ENCODE measurements at places on chromosomes 6 and 20.

GRCh38 chr6:155221086-155221485 lies 42.7 kb upstream of the CLDN20 start:
- DNase-seq: no peak

DNA sequence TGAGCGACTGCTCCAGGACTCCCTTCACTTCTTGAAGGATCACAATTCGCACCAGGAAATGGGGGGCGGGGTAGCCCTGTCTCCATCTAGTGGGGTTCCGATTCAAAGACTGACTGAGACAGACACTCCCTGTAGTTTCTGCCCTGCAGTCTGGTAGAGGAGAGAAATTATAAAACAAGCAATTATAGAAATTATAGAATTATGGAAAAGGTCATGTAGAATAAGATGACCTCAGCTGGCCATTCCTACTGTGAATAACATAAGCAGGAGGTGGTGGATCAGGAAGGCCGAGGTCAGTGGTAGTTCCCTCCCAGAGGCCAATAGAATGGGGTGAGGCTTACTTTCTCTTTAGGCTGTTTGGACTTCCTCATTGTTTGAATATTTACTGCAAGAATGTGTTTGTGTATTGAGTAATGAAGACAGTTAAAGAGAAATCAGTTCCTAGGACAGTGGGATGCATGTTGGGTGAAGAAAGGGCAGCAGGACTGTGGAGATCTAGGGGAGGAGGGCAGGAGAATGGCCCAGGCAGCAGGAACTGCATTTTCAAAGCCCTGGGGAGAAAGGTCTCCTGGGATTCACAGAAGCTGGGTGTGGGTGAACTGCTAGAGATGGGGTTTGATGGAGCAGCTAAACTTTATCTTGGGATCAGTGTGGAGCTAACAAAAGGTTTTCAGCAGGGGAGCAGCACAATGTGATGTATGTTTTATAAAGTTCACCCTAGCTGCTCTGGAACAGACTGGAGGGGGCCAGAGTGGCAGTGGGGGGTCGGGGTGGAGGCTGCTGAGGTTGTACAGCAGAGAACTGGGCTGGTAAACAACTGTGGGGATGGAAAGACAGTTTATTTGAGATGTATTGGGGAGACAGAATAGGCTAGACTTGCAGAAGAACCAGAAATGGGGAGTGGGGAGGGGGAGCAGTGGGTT lies 2.1 kb downstream of the ZNF341 start:
- DNase-seq: no peak

GRCh38 chr20:47789081-47789763 lies 3.9 kb upstream of the SULF2 start:
- DNase-seq: no peak

DNA sequence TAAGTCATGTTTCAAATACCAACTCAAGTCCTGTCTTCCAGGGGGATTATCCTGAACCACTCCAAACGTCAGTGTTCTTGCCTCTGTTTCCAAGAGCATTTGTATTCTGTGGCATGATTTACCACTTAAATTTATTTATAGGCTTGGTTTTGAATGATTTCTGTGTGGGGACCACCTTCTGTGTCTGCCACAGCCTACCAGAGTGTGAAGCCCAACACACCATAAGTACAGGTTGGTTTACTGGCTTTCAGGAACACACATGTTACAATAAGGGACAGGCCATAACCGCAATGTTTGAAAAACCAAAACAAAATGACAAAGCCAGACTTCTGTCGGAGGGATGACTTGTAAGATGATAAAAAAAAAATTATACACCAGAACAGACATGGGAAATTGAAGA lies 56.5 kb upstream of the MAP3K7 start:
- no peak for DNase-seq
